ENCODE measurements at places on chromosomes 4 and X.

DNA sequence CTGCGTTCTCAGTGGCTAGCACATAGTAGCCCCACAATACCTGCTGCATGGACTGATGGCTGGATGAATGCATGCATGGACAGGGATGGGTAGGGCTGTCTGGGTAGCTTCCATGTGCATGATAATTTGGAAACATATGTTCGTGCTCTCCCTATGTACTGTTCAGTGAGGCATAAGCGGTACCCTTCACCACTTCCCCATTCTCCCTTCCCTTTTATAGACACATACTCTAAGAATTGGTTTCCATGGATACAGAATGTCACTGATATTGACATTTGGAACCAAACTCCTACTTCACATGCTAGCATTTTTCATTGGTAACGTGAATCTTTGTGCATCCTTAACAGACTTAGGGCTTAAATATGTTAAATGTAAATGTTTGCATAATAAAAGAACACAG lies 20.4 kb downstream of the USP46 start:
- DNase-seq: no peak

- DNase-seq: no peak
Observed at GRCh38 chr4:170399581-170400293, 310.0 kb upstream of the AADAT start.

- DNase-seq: no peak
Observed at GRCh38 chrX:17836830-17837229, 24.3 kb downstream of the RAI2 start.

DNA sequence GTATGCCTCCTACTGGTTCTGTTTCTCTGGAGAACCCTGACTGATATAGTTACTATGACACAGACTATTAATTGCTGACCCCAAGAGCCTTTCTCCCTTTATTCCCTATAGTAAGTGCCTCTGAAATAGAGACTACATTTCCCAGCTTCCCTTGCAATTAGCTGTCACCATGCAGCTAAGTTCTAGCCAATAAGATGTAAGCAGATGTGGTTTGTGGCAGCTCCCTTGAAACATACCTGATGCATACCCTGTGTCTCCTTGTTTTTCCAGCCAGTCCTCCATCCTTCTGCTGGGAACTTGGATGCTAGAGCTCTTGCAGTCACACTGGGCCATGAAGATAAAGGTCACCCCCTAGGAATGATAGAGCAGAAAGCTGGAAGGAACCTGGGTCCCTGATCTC lies 9.7 kb upstream of the TMEM165 start:
- DNase-seq: no peak

GRCh38 chr4:94819371-94820168 lies 61.8 kb downstream of the BMPR1B start:
- DNase-seq: no peak

GRCh38 chr4:183626168-183626567 lies 32.8 kb downstream of the RWDD4 start:
- no peak for DNase-seq

DNA sequence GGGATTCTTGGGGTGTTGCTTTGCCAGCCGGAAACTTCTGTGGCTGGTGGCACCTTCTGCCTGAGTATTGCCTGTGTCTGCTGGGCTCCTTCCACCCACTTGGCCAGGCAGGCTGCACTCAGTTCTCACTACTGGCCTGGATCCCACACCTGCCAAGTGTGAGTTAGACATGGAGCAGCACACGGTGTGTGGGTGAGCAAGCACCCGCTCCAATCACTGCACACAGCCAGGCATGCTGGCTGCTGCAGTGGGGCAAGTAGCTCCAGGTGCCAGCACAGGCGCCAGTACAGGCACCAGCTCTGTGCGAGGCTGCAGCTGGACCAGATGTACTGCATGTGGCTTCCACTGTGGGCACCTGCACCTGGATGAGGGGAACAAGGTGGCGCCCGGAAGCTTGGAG lies 23.9 kb downstream of the DCUN1D4 start:
- DNase-seq: peak; percentile 52

GRCh38 chr4:139129206-139129605 lies 47.8 kb downstream of the ELF2 start:
- no peak for DNase-seq

GRCh38 chr4:125663896-125664767 lies 349.4 kb downstream of the FAT4 start:
- no peak for DNase-seq

- no peak for DNase-seq
Observed at GRCh38 chr4:77821775-77822174, 2.6 kb upstream of the CNOT6L start.

DNA sequence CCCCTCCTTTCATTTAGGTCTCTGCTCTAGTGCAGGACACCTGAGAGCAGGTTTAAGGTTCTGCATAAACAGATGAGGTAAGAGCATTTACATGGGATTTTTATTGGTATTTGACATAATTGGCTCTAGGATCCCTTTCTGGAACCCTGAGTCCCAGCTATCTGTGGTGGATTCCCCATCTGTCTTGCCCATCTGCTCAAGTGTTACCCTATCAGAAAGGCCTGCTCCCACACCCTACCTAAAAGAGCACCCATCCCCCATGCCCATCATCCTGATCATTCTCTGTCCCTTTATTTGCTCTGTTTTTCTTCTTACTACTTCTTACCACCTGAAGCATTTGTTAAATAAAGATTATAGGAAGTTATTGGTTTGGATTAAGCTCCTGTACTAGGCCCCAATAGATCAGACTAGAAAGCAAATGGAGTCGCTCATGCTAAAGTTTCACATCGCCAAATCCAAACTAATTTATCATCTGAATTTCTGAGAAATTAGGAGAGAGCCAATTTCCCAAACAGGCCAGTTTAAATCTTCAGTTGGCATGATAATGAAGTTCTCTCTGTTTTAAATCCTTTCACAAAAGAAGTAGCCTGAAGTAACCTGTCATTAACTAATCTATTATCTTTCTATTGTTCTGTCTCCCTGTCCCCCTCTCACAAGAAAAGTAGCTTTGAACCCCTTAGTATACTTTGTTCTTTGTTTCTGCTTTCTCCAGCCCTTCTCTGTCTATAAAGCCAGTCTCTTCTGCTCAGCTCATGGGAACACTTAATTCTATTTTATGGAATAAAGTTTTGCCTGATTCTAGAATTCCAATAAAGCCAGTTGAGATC lies 178.6 kb downstream of the ZNF674 start:
- DNase-seq: no peak

DNA sequence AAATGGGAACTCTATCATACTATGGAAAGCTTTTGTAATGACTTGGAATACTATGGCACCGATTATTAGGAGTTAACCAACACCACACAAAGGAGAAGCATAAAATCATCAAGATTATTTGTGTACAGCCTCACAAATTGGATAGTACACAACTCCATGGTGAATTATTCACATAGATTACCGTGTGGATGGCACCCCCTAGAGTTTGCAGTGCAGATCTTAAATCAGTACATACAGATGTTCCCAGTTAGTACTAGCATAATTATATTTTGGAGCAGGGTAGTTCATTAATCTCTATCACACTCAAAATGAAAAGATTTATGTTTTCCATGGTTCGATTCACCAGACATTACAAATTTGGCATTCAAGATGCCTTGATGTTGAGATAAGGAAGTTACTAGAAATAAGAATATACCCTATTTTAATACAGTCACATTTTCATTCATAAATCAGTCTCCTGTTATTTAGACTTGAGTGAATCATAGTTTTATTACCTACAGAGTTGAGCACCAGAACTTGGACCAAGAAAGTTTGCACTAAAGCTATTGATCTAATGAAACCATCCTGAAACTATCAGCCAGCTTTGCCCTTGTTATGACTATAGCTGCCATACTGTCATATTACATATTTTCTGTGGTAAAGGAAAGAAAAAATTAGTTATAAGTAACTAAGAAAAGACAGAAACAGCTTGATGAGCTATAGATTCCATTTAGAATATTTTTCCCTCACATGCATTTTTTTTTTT lies 531.8 kb downstream of the GLUD2 start:
- DNase-seq: no peak

- peak; percentile 33 for DNase-seq
Observed at GRCh38 chr4:176090115-176090514, 24.5 kb downstream of the WDR17 start.

DNA sequence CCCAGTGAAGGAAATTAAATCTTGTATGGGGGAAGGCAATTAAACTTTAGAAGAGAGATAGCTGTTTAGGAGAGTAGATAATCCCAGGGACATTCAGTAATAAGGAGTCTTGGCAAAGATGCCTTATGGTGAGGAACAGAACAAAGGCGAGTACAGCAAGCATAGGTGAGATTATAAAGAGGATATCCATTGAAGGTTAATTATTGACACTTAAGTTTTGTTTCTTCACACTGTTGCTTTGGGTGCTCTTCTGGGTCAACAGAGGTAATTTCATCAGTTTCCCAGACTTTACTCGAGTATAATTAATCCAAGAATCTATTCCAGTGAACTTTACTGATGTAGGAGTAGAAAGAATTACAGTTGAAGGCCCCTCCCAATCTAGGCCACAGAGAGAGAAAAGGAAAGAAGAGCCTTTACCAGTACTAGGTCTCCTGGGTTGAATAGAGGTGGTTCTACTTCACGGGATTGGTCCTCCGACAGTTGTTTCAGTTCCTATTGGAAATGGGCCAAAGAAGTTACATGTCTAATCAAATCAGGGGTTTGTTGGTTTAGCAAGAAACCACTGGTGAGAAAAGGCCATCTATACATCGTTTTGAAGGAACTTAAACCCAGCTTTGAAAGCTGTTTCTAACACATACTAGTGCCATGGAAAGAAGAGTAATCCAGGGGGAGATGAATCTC lies 27.2 kb downstream of the EPGN start:
- no peak for DNase-seq

- no peak for DNase-seq
Observed at GRCh38 chr4:104896660-104897645, 249.7 kb upstream of the TET2 start.

DNA sequence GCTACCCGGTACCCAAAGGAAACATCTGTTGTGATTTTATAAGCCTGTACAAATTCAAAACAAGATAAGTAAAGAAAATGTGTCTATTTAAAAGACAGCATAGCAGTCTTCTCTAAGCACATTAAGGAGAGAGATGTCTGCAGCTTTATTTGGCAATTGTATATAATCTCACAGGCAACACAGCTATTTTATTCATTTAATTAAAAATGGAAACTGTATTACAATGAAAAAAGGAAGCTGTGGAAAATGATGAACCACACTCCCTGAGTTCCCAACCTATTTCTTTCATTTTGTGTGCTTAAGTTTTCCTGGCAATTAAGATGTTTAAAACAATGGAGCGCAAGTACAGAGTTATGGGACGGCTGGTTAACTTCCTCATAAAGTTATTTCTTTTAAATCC lies 78.4 kb downstream of the CBLL2 start:
- no peak for DNase-seq

- no peak for DNase-seq
Observed at GRCh38 chrX:29728639-29729038, 486.7 kb upstream of the MAGEB2 start.

GRCh38 chr4:5854929-5855328 lies 38.0 kb downstream of the CRMP1 start:
- no peak for DNase-seq

GRCh38 chr4:148747721-148748268 lies 305.6 kb upstream of the NR3C2 start:
- DNase-seq: no peak

- DNase-seq: no peak
Observed at GRCh38 chrX:57134702-57135101, 2.5 kb downstream of the SPIN2A start.

GRCh38 chr4:38526412-38526811 lies 137.6 kb upstream of the KLF3 start:
- no peak for DNase-seq

- no peak for DNase-seq
Observed at GRCh38 chrX:47179928-47180255, 13.7 kb upstream of the UBA1 start.

- no peak for DNase-seq
Observed at GRCh38 chrX:67777148-67777547, 233.3 kb downstream of the AR start.

All from psoas muscle (tissue), 8 donors.